GM04504 (cell line): ENCODE measurements at places on chromosomes 7 and 10.

DNA sequence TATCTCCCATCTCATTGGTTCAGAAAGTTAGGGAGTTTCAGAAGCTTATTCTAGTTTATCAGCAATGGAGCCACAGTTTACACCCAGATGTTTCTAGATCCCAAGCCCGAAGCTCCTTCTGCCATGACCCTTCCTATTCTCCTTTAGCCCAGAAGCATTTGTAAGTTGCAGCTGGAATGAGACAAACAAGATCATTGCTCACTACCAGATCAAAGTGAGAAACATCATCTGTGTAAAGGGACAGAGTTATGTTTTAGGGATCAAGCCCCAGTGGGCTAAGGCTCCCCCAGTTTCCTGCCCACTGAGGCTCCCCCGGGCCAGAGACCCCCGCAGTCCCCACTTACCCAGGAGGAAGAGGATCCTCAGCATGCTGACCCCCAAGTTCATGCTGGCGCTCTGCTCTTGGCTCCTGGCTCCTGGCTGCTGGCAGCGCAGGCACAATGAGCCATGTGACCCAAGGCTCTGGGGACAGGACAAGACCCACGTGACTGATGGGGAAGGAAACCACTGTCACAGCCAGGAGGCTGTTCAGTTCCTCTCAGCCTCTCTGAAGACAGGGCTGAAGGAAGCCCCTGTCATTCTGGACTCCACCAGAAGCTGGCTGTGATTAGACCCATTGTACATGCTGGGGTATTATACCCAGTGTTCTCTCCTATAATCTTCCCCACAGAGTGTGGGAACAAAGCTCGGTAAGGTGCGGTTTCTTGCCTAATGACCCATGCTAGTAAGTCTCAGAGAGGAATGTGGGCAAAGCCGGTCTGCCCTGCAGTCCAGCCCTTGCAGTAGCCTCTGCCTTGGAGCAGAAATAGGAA is at the start of gene TMEM273:
Gene TMEM273, minus strand, starts transcription at position 442 of the 812 bp plus-strand sequence. Its CDS starts 55 bp downstream, at position 387.
- DNase-seq = no peak

DNA sequence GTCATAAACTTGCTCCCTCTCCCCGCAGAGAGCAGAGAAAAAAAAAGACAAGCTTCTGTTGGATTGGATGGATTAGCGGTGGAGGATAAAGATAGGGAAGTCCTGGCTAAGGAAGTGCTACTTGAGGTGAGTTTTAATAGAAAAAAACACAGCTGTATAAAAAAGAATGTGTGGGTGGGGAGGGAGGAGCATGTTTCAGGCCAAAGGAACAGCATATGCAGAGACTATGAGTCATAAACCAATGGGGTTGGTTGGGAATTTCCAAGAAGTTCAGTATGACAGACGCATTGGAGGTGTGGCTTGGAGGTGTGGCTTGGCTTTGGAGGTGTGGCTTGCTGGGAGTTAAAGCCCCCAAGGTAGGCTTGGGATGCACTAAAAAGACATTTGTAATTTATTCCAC is 103.0 kb upstream of the LSM8 start:
- no peak for DNase-seq

DNA sequence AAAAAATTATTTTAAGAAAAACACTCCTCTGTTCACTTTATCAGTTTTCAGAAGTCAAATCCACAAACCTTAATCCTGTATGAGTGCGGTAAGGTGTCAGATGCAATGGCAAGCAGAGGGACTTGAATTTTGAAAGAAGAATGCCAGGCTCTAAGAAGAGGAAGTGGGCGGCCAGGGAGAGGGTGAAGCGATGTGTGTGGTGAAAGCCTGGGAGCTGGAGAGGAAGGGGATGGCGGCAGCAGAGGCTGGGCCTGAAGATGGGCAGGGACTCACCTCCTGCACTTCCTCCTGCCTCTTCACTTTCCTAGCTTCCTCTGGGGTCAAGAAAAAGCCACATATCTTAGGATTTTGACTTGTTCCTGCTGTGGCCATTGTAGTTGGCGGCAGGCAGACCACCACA is 609.6 kb downstream of the PARD3 start:
- DNase-seq = no peak

DNA sequence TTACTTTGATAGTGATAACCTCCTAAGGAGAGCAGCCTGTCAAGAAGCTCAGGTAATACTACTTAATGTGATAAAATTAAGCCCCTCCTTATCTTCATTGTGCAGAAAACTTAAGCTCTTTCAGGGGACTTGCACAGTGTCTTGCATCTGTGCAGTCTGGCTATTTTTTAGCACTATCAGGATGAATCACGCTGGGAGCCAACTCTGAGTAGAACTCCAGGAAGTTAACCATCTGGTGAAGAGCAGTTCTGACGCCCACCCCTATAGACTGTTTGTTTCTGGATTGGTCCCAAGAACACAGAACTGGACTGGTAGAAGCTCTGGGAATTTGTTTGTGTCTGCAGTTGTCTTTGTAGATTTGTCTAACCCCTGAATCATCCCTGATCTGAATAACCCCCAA is 41.9 kb downstream of the AGK start:
- peak; percentile 26 for DNase-seq

GRCh38 chr7:44472843-44473242 is 17.6 kb downstream of the NUDCD3 start:
- no peak for DNase-seq

DNA sequence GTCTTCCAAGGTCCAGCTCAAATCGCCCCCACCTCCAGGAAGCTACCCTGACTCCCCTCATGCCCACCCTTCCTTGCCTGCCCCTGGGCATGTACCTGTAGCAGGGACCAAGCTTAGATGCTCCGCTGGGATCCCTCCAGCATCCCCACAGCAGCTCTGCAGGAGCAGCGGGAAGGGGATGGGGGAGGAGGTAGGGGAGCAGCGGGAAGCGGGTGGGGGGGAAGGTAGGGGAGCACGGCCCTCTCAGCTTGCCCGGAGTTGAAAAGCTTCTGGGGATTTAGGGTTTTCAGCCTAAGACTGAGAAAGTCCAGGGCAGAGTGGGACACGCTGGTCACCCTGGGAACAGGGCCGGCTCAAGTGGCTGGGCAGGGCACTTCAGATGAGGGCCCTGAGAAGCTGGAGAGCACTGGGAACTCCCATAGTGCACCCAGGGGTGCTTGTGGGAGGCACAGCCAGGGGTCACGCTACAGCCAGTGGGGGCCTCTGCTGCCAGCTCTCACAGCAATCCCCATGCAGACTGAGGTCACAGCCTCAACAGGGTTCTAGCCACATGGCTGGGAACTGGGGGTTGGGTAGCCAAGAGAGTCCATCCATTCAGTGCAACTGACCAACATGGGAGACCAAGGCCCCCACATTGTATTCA is 13.4 kb downstream of the WDR86 start:
- DNase-seq = no peak

DNA sequence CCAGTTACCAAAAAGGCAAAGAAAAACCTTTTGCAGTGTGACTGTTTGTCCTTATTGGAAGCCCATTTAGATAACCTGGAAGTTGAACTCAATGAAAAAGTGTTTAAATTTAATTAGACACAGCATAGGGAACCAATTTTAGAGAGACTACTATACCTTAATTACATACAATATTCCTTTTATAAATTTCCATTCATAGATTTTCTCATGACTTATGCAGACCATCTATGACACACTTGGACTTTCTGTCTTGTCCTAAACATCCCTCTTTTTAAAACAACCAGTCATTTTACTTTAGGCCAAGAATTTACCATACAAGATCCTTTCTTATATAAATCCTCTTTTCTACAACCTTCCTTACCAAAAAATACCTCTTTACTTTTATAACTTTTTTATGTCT is 61.6 kb downstream of the MTURN start:
- no peak for DNase-seq

DNA sequence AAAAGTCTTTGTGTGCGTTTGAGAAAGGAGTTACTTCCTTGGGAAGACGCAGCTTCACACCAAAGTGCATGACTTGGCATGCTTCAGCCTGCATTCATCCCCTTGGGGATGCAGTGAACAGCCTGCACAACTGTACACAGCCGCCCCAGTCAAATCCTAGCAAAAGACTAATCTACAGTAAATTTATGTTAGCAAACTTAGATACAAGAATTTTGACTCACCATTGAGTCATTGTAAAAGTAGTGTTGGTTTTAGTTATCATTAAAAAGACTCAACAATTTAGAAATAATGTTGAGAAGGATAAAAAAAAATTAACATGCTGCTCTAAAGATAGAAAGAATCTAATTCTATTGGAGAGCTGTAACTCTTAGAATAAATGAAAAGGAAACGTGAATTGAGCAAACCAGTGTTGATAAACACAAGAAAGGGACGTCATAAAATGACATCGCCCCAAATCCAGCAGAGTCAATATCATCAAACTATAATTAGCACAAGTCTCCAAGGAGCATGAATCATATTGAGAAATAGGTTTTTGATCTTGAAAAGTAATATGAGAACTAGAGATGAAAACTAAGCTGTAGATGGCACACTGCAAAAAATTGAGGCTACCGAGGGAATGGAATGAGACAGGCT is 11.9 kb upstream of the OPTN start:
- DNase-seq = peak; percentile 46

GRCh38 chr7:128836729-128837348 is 6.6 kb downstream of the FLNC start:
- no peak for DNase-seq

DNA sequence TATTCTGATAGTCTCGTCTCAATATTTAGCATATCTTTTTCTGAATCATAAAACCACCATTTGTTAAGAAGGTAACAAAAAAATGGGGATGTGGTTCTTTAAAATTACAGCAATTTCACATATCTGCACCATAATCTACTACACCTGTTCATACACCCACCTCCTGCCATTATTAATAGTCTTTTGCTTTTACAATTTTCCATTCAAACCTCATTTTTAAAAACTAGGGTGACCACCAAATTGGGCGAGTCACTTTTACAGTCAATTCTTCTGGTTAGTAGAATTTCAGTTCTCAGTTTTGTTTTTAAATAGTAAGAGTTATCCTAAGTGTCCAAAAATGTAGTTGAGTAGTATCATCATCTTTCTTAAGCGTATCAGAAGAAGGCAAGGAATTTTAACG is 48.4 kb upstream of the GSAP start:
- no peak for DNase-seq

DNA sequence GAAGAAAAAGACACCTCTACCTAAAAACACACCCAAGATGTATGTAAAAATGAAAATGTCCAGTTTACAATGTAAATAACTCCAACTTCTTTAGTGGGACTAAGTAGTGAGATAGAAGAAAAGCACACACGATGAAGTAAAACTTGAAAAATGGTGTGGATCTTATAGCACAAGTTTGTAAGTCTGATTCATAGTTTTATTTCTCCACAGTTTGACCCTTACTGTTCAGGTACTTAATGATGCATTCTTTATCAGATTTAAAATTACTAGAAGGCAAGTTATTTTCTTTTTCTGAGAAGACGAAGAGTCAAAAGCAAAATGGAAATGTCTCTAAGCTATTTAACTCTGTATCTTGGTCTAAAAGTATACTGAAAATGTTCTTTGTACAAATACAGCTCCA is 6.1 kb downstream of the NAMPT start:
- no peak for DNase-seq

GRCh38 chr7:98251601-98252424 is at the start of gene TECPR1:
TECPR1 (minus strand) TSS chr7:98252232; CDS start chr7:98246146, 6,086 bp downstream.
- DNase-seq = peak; percentile 74

DNA sequence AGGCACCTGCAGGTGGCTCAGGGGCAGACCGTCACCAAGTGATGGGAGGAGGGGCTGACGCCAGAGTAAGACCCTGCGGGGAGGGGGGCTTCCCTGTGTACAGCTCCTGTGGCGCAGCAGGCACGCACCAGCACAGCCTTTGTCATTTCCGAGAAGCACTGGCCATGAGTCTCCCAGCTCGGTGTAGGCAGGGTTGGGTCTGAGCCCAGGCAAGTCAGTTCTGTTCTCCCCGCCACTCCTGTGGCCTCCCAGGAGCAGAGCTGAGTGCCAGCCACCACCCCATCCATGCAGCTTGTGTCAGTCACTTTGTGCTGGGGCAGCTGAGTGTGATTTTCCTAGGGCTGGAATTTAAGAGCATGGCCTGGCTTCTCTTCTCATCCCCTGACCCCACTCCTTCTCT is 13.2 kb downstream of the CPSF4 start:
- DNase-seq = no peak

- DNase-seq = no peak
Observed at GRCh38 chr7:14424675-14425074, 435.2 kb upstream of the ETV1 start.

DNA sequence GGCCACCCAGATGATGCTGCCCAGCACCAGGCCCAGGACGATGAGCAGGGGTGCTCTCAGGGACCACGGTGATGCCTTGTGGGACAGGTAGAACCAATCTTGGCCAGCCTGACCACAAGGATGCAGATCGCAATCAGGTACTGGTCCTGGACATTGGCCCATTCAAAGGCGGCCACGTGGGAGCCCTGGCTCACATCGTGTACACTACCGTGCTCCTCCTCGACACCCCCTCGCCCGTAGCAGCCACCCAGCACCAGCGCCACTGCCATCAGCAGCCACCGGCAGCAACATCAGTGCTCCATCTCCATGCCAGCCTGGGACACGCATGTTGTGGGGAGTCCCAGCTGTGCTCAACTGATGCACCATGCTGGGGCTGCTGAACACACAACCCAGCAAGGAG is 39.0 kb downstream of the AGAP6 start:
- DNase-seq = no peak

GRCh38 chr7:88269586-88269985 is 37.1 kb downstream of the STEAP4 start:
- DNase-seq = no peak

DNA sequence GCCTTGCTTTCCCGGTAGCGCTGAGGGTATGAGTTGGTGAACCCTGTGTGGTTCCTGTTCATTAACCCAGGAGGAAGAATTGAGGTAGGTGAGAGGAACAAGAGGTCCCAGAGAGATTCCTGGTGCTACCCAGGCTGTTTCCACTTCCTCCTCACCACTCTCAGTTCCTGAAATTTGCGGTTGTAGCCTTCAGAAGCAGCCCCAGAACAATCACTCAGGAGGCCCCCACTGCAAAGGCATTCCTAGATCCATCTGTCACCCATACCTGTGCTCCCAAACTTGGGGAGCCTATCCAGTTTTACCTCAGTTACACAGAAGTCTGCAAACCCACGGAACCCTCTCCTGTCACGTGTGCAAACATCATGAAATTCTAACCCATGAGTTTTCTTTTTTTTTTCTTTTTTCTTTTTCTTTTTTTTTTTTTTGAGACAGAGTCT is 9.0 kb upstream of the PIP4K2A start:
- DNase-seq = no peak

- DNase-seq = no peak
Observed at GRCh38 chr10:104574427-104574826, 66.7 kb upstream of the SORCS3 start.

- no peak for DNase-seq
Observed at GRCh38 chr7:26782501-26782900, 81.9 kb downstream of the SKAP2 start.

DNA sequence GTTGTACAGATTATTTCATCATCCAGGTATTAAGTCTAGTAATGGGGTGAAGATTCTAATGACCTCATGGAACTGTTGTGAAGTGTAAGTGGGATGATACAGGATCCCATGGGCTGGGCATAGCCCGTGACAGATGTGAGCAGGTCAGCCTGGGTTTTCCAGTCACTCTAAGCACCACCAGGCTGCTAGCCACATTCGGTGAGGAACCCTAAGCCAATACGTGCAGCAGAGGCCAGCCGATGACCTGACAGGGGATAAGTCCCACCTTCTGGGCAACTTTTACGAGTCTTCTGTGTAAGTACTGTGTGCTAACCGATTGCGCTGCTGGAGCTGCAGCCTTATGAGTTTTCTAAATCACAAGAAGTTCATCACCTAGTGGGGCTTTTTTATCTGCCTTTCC is 7.3 kb downstream of the ZNF503 start:
- DNase-seq = no peak
